Activated naive CD4-positive, alpha-beta T cell treated with anti-CD3 and anti-CD28 coated beads for 36 hours (primary cell): ENCODE measurements at places on chromosomes 11 and 22. TPM values are rescaled to one million over a fixed set of nuclear protein-coding genes. Genes with fewer than 3 reads are reported as not detected.

DNA sequence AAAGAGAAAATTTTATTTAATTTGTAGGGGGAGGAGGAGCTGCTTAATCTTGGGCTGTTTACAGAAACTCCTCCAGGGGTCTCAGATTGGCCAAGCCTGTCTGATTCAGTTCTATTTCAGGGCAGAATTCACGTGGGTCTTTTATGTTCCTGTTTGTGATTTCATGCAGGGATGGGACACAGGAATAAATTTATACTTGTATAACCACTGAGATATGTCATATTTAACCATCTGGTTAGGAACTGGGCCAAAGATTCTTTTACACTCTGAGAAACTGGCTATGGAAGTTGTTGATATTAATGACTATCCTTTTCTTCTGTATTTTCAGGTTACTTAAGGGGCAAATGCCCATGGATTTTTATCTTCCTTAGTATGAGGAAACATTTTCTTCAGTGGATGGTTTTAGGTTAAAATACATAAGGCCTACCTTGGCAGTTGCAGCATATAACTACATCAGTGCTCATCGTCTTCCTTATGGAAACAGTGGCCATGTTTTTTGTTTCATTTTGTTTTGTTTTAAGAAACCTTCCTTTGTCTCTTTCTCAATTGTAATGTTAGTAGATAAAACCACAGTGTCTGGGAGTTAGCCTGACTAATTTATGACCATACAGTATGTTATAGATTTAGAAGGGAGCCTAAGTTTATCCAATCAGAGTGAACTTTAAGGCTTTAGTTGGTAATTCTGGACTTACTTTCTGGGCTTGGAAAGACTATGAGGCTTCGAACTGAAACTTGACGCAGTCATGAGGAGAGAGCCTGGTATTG lies 132.4 kb upstream of the ANO3 start:
- DNase-seq, result no peak
- no peak overlapping the region for H3K27ac ChIP-seq
- H3K4me1 ChIP-seq, result no peaks in the 10 kb centered on the region

DNA sequence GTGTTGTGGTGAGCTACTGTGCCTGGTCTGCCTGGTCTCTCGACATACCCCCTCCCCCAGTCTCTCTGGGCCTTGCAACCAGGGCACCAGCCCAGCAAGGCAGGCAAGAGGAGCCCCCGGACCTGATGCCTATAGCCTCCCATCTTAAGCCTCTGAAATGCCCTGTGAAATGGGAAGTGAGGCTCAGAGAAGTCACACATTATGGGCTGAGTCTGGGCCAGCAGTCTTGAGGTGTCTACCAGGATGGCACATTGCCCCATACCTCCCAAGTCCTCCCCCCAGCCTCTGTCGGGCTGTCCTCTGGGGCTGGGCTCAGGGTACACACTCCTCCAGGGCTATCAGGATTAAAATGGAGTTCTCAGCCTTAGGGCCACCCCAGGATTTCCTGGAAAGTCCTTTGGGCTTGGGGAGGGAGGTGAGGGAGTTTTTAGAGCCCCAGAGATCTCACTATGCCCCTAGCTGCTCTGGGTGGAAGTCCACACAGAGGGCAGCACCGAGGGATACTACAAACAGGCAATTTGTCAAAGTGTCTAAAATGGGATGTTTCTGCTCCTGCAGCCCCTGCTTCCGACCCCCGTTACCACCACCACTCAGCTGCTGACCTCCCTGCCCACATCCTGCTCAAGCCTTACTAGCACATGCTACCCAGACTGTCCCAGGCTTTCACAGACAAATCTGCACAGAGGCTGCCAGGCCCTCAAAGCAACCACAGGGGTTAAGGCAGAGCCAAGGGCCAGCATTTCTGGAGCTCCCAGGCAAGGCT lies 3.1 kb upstream of the SH3BP1 start:
- no peak overlapping the region for H3K4me3 ChIP-seq
- H3K27me3 ChIP-seq, result no peaks in the 10 kb centered on the region
- no peak for DNase-seq
- peaks cover 63% of the 10 kb centered on the region for H3K4me1 ChIP-seq

GRCh38 chr22:39999144-39999757 lies 4.5 kb downstream of the FAM83F start:
- H3K27me3 ChIP-seq, result peaks cover 3% of the 10 kb centered on the region
- no peaks in the 10 kb centered on the region for H3K36me3 ChIP-seq
- H3K4me3 ChIP-seq, result no peak overlapping the region
- no peak overlapping the region for H3K27ac ChIP-seq

- peaks cover 17% of the 10 kb centered on the region for H3K4me1 ChIP-seq
- peak overlapping the region; percentile 48 for H3K4me3 ChIP-seq
- peak overlapping the region; percentile 1 for H3K27ac ChIP-seq
- no peaks in the 10 kb centered on the region for H3K36me3 ChIP-seq
Measured at GRCh38 chr11:3169255-3170043, 4.3 kb upstream of the OSBPL5 start.

Gene SMPD1
- total RNA-seq, result 24.5 TPM

DNA sequence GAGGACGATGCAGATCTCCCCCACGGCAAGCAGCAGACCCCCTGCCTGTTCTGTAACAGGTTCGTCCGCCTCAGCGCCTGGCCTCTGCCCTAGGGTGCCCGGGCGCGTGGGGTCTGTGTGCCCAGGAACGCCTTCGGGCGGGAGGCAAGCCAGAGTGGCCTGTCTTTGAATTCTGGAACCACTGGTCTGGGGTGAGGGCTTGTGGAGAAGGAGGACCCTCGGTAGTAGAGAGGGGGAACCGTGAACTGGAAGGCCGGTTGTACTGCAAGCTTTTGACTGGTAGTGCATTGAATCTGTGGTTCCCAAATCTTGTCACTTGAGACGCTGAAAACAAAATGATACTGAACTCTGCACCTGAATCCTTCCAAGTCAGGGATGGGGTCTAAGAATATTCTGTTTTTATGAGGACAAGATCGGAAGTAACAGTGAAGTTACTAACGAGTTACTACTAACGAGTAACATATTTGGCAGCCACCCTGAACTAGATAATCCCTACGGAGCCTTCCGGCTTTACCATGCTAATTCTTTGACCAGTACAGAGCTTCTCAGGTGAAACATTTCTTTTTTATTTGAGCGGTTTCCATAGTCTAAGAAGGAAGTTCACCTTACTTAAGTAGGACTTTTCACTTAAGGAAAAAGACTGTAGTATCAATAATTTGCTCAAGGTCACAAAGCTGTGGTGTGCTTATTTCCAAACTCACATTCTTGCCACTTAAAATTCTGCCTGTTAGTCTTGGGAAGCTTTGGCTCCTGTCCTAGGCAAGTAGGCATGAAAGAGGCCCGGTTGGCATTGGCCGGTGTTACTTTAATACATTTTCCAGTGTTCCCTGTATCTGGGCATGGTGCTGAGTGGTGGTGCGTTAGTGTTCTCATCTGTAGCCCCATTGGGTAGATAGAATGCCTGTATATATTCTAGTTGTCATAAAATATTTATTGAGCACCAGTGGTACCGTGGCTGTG lies 860 bp downstream of the PRMT3 start:
- DNase-seq, result no peak
- peaks cover 32% of the 10 kb centered on the region for H3K4me1 ChIP-seq

DNA sequence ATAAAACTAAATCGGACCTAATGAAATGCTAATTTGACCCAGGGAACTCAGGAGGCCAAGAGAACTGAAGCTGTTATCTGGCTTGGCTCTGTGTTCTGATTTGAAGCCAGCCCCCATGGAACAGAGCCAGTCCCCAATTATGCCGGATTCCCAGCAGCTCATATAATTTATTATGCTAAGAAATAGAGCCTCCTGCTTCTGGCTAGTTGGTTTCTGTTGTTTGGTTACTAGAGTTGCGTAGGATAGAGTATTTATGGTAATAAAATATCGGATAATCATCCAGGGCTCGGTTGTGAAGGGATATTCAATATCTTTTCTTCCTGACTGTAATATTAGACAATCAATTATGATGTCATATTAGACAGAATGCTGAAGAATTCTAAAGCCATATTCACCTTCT lies 120.4 kb upstream of the TTC12 start:
- DNase-seq, result no peak
- H3K27ac ChIP-seq, result no peak overlapping the region
- no peaks in the 10 kb centered on the region for H3K4me1 ChIP-seq
- H3K36me3 ChIP-seq, result no peaks in the 10 kb centered on the region
- H3K27me3 ChIP-seq, result peaks cover 16% of the 10 kb centered on the region

DNA sequence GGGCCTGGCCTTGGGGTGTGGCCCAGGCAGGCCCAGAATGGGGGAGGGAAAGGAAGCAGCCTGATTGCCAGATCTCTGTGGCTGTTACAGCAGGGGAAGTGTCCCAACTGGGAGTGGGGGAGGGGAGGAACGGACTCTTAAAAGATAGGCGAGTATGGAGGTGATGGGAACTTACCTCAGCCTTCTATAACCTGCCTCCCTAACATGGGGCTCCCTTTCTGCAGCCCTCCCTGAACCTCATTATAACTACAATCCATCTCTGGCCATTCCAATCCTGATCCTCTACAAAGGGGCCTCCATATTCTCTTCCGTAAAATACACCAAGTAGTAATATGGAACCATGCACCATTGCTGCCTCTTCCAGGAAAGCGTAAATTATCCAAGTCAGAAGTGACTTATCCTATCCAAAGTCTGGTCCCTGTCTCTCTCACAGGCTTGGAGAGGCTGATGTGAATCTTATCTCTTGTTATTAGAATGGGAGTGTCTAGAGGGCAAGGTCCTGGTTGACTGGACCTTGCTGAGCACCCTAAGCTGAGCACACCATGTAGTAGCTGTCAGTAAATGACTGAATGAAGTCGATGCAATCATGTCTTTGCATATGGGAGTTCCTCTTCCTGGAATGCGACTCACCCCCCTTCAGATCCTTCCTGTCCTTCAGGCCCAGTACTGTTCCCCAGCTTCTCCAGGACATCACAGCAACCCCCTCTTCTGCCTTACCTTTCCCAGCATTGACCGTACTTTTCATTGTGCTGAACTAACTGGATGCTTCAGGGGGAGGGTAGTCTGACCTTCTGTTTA lies 5.9 kb downstream of the RHOG start:
- peaks cover 82% of the 10 kb centered on the region for H3K4me1 ChIP-seq
- DNase-seq, result peak; percentile 43
- H3K36me3 ChIP-seq, result peaks cover 74% of the 10 kb centered on the region

GRCh38 chr11:46237248-46238077 lies 40.0 kb upstream of the CREB3L1 start:
- peaks cover 4% of the 10 kb centered on the region for H3K27me3 ChIP-seq
- peaks cover 5% of the 10 kb centered on the region for H3K36me3 ChIP-seq
- peak; percentile 85 for DNase-seq
- peak overlapping the region; percentile 94 for H3K27ac ChIP-seq

Gene TREH
- total RNA-seq, result not detected

DNA sequence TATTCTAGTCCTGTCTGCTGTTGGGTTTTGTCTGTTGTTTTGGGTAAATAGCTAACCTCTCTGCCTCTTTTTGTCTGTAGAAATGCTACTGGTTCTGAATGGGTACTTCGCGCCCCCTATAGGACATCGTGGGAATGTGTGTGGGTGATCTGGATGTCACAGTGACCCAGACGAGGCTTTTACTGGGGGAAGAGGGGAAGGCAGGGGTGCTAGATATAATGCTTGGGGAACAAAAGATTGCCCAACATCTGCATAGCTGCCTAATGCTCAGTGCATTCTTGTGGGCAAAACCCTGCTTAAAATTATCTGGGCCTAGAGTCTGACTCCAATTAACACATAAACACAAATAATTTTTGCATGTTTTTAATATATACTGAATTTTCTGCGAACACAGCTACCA lies 57.7 kb downstream of the BMAL1 start:
- DNase-seq, result peak; percentile 86
- H3K27ac ChIP-seq, result no peak overlapping the region
- peaks cover 76% of the 10 kb centered on the region for H3K4me1 ChIP-seq

- no peak overlapping the region for H3K4me3 ChIP-seq
- H3K4me1 ChIP-seq, result no peaks in the 10 kb centered on the region
- H3K27ac ChIP-seq, result no peak overlapping the region
- DNase-seq, result no peak
- H3K27me3 ChIP-seq, result no peaks in the 10 kb centered on the region
- no peaks in the 10 kb centered on the region for H3K36me3 ChIP-seq
Measured at GRCh38 chr11:1782831-1783724, 19.4 kb upstream of the CTSD start.

GRCh38 chr22:17629641-17630040 lies 1.1 kb upstream of the ATP6V1E1 start:
- H3K4me1 ChIP-seq, result peaks cover 19% of the 10 kb centered on the region
- no peak overlapping the region for H3K27ac ChIP-seq
- no peak for DNase-seq
- H3K27me3 ChIP-seq, result no peaks in the 10 kb centered on the region
- peak overlapping the region; percentile 26 for H3K4me3 ChIP-seq

- H3K27ac ChIP-seq, result no peak overlapping the region
- H3K4me1 ChIP-seq, result no peaks in the 10 kb centered on the region
- no peak overlapping the region for H3K4me3 ChIP-seq
- no peak for DNase-seq
Measured at GRCh38 chr11:89249196-89249595, 71.5 kb downstream of the TYR start.
